Stimulated activated CD8-positive, alpha-beta memory T cell treated with anti-CD3 and anti-CD28 coated beads, Interleukin-4, amount 100 ng/mL, for 4 hours (primary cell): ENCODE measurements at places on chromosomes 5 and 9.

DNA sequence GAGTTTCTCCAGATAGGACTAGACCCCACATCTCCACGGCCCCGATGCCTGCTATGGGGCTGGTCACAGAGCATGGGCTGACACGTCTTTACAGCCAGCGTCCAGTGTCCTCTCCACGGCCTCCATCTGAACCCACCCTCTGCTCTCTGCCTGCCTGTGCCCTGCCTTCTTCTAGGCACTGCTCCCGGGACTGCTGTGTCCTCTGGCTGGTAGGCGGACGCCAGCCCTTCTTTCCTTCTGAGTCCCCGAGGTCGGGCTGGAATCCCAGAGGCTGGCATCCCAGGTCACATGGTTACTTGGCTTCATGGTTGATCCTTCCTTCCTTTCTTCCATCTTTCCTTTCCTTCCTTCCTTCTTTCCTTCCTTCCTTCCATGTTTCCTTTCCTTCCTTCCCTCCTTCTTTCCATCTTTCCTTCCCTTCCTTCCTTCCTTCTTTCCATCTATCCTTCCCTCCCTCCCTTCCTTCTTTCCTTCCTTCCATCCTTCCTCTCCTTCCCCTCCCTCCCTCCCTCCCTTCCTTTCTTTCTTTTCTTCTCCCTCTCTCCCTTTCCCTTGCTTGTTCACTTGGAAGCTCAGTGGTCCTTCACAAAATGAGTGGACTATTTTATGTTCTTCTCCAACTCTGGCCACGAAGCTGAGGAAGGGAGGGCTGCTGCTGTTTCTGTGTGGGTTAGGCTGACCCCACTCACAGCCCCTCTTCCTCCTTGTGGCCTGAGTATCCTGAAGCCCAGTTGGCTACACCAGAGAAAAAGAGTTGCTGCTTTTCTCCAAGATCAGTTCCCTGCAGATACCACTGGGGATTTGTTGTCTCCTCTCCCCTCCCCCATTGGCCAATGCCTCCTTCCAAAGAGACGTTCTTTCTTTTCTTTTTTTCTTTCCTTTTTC lies 66.8 kb upstream of the NEURL1B start:
- DNase-seq, result no peak

DNA sequence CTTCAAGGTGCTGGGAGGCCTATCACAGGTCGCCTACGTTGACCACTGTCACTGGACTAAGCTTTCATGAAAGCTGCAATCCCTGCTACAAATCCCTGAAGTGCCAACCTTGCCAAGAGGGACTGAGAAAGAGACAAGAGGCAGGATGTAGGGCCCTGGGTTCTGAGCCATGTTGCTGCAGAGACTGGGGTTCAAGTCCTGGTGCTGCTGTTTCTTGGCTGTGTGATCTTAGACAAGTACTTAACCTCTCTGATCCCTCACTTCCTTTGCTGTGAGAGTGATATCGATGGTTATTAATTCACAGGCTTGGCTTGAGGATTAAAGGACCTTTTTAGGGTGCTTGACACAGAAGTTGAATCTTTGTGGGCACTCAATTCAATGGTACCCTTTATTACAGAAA lies 15.5 kb downstream of the CSF1R start:
- DNase-seq, result no peak

DNA sequence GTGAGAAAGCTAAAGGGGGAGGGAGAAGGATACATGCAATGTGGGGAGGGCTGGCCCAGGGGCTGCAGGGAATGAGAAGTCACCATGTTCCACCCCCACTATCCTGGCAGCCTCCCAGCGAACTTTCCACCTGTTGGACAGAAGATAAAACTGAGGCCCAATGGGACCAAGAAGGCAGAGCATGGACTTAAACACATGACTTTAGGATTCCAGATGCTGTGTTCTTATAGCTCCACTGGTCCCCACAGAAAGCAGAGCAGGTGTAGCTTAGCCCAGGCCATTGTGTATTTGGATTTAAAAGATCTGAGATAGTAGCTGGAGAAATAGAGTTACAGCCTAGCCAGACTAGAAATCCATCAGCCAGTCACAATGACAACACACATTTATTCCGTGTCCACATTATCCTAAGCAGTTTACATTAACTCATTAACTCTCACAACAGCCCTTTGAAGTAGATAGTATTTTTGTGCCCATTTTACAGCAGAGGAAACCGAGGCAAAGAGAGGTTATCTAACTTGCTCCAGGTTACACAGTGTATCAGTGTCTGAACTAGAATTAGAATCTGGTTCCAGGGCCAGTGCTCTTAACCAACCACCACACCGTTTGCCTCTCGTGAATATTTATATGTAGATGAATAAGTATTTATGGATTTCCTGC lies 121.0 kb downstream of the RGS3 start:
- DNase-seq, result no peak

DNA sequence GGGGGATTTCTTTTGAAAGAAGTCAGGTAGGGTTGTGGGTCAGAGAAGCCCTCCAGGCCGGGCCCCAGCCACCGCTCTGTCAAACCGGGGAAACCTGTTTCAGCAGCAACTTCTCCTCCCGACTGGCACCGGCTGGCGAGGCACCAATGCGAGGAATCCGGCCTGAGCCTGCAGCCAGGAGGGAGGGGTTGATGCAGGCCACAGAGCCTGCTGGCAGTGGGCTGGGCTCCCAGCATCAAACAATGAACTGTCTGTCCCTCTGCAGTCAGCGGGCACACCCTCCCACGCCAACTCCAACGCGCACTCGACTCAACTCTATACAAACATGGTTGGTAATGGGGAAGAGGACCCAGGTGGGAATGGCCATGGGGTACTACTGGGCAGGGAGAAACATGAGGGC lies 12.1 kb downstream of the PCDH1 start:
- no peak for DNase-seq

- DNase-seq, result no peak
These were observed 57.3 kb upstream of the HSPB3 start for GRCh38 chr5:54398191-54398590.

DNA sequence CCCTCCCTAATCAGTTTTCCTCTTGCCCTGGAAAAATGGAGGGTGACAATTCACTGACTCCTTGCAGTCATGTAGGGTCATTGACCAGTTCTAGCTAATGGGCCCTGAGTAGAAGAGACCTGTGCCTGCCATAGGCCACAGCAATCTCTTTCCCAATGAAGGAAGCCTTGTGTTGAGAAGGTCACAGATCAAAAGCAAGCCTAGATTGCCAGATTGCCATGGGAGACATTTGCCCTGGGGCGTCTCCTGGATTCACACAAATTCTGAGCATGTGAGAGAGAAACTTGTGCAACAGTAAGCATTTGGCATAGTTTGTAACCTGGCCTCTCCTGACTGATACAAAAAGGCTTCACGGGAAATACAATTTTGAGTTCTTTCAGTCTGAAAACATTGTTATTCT lies 148.0 kb downstream of the NUDT12 start:
- DNase-seq, result no peak

DNA sequence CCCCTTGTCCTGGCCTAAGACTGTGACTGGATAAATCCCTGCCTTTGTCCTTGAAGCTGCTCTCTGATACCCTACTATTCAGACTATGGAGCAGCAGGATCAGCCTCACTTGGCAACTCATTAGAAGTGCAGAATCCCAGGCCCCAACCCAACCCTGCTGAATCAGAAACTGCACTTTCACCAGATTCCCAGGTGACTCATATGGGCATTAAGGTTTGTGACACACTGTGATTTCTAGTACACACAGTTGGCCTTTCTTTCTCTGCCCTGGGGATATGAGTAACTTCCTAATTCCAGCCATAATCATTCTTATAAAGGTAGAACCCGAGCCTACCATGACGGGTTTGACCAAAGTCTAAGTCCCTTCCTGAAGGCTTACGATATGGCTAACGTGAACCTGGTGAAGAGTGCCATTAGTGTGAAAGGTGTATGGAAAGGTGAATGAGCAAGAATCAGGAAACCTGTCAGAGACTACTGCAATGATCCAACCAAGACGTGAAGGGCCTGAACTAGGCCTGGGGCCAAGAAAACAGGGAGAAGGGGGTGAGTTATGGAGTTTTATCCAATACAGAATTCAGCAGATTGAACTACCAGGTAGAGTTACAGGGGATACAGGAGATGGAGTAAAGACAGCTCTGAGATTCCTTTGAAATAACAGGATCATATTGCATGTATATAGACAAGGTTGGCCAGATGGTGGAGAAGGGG lies 533.0 kb downstream of the BNC2 start:
- DNase-seq, result no peak

DNA sequence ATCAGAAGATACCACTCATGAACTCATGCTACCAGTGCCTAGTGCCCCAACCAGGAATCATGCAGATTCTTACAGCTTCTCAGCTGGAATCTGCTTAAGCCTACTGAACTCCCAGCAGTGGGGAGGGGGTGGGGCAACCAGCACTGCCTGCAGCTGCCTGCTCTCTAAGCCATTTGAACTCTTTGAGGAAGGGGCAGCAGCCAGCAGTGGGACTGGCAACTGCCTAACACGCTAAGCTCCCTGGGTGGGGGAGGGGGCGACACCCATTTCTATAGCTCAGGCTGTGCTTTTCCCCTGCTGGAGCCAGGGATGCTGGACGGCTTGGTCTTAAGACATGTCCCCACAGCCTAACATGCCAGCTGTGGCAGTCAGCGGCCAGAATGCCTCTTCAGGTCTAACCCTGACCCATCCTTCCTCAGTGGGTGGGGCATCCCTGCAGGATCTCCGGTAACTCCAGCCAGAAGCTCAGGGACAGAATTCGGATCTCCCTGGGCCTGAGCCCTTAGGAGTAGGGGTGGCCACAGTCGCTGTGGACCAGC lies 889.7 kb downstream of the CDH9 start:
- DNase-seq, result no peak

GRCh38 chr9:108184941-108185340 lies 670.8 kb downstream of the ACTL7B start:
- DNase-seq, result no peak

- peak; percentile 67 for DNase-seq
These were observed 11.1 kb upstream of the ARAP3 start for GRCh38 chr5:141692919-141693725.

DNA sequence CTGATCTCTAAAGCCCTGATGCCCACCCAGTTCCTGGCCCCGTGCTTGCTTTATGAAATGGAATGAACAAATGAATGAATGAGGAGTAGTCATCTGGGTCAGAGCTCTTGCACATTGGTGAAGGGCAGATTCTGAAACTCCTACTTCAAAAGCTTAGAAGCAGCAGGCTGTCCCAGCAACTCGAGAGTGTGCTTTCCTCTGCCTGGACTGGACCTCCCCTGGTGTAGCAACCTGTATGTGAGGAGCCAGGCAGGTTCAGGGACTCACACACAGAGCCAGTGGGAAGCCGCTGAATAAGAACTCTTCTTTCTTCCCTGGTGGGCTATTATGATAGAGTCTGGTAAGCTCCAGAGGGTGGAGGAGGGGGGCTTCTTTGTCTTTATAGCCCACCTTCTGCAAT lies 396.4 kb downstream of the CDK5RAP2 start:
- DNase-seq, result no peak

DNA sequence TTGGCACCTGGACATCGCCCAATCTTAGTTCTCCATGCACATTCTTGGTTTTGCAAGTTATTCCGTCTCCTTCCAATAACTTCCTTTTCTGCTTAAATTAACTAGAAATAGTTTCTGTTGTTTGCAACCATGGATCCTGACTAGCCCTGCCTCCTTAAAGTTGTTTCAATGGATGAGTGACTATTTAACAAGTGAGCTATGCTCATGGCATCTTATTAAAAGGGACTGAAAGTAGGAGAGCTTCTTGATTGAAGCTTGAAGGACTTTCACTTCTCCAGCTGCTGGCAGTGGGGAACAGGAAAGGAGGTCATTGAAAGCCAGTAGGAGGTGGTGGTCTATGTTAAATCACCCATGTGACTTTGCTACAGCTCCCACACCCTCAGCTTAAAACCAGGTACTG lies 466.8 kb downstream of the ARHGEF28 start:
- no peak for DNase-seq

DNA sequence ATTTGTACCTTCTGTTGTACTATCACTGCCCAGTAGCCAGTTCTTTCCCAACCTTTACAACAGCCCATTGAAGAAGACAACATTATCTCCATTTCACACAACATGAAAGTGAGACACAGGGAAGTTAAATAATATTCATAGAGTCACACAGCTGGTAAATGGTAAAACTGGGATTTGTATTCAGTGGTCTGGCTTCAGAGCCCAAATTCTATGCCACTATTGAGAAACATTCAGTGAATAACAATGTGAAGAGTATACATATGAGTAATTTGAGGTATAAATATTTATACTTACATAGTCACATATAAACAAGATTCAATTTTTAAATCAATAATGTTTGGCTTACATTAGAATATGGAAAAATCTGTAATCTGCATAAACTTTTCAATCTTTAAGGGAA lies 13.8 kb downstream of the SMIM15 start:
- DNase-seq, result no peak

DNA sequence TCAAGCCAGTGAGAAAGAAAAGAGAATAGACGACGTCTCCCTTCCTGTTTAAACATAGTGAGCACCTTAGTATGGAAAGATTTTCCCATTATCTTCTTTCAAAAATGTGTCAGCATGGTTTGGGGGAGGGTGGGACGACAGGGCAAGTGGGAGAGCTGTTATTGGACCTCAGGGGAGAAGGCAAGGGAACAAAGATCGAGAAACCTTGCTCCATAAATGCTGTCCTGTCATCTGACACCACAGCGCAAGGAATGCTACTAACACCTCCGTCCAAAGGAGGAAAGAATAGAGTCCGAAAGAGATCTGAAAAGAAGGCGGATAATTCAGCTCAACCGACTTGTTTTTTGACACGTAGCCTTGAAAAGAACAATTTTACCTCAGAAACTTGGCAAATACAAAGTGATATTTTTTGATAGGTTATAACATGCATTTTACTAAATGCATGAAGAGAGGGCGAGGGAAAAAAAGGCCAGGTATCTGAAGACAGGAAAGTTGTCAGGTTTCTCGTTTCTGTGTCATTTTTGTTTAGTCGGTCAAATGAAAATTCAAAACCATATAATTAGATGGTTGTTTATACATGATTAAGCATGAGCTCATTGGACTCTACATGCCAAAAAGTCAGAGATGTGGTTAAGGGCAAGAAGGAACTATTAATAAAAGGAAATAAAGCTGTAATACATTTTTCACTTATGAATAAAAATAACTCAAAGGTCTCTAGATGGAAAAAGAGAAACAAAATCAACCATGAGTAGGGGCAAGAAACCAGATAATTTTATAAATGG lies 155.7 kb downstream of the GLIS3 start:
- DNase-seq, result no peak

GRCh38 chr9:4590430-4591122 lies 71.5 kb upstream of the PLPP6 start:
- DNase-seq, result no peak

DNA sequence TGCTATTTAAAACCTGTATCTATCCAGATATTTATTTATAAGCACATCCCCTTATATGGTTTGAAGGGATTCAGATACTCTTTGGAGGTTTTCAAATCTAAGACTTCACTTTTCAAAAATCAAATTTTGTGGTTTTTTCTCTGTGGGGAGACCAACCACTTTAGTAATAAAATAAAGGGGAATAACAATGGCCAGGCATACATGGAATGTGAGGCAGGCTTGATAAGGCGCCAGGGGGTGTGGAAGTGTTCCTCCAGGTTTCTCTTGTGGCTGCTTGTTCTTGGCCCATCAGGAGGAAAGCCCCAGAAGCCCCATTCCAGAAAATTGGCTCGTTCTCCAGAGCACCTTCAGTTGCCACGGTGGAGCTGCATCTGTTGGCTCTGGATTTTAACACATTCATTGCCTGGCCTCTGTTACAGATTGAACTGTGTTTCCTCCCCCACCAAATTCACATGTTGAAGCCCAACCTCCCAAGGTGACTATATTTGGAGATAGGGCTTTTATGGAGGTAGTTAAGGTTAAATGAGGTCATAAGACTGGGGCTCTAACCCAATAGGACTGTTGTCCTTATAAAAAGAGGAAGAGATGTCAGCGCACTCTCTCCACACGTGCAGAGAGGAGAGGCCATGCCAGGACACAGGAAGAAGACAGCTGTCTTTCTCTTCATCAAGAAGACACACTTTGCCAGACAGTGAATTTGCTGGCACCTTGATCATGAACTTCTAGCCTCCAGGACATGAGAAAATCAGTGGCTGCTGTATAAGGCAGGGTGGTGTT lies 195.9 kb downstream of the TMEM38B start:
- no peak for DNase-seq
